NCI-H1105 (cell line): ENCODE measurements at places on chromosomes 16 and 17.

GRCh38 chr17:27518545-27519521, 62.6 kb downstream of the KSR1 start:
- no peak for DNase-seq

DNA sequence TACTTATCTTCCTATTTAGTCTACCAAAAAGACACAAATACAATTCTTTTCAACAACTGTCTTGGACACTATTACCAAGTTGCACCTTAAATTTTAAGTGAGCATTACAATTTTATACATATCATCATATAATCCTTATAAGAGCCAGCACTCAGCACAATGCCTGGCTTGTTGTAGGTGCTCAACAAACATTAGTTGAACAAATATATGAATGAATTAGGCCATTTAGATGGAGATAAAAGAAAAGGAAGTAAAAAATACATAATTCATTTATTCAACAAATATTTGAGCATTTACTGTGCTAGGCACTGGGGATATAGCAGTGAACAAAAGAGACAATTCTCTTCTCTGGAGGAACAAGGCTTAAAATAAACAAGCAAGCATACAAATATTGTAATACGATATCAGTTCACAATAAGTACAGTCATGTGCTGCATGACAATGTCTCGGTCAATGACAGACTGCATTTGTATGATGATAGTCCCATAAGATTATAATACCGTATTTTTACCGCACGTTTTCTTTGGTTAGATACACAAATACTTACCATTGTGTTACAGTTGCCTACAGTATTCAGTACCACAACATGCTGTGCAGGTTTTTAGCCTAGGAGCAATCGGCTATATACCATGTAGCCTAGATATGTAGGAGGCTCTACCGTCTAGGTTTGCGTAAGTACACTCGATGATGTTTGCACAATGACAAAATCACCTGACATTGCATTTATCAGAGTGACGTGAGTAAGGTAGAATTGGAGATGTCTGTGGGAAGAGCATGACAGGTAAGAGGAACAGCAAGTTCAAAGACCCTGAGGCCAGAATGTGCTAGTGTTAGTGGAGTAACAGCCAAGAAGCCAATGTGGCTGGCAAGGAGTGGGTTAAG, 86.4 kb upstream of the HS3ST2 start:
- no peak for DNase-seq

DNA sequence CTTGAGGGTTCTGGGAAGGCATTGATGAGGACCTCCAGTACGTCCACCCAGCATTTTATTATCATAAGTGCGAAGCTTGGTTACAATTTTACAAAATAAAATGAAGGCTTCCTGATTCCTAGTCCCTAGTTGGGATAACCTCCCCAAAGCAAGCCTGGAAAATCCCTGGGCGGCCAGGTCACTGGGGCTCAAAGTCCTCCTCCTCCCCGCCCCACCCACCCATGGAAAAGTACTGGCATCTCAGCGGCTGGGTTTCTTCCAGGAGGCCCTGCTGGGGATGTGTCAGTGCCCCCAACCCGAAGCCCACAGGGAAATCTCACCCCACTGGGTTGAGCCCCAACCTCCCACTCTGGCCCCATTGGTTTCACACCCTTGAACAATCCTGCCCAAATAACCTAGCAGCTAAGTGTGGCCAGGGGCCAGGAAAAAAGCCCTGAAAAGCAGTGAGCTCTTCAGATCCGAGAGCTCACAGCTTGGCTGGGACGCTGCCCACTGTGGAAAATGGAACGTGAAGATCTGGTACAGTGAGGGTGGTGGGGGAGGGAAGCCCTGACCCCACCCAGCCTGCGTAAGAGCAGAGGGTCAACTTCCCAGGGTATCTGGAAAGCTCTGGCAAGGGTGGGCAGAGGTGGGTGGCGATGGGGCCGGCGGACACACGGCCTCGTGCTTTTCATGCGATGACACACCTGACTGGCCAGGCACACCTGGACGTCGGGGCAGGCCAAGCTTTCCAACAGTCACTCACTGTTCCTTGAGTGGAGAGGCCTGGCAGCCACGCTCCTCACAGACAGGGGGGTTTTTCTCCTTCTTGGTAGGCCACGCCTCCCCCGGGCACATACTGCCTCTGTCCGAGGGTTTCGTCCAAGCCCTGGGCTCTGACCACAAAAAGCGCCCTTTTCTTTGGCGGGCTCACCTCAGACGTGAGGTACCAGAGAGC, 324.5 kb downstream of the SOX9 start:
- DNase-seq = no peak

DNA sequence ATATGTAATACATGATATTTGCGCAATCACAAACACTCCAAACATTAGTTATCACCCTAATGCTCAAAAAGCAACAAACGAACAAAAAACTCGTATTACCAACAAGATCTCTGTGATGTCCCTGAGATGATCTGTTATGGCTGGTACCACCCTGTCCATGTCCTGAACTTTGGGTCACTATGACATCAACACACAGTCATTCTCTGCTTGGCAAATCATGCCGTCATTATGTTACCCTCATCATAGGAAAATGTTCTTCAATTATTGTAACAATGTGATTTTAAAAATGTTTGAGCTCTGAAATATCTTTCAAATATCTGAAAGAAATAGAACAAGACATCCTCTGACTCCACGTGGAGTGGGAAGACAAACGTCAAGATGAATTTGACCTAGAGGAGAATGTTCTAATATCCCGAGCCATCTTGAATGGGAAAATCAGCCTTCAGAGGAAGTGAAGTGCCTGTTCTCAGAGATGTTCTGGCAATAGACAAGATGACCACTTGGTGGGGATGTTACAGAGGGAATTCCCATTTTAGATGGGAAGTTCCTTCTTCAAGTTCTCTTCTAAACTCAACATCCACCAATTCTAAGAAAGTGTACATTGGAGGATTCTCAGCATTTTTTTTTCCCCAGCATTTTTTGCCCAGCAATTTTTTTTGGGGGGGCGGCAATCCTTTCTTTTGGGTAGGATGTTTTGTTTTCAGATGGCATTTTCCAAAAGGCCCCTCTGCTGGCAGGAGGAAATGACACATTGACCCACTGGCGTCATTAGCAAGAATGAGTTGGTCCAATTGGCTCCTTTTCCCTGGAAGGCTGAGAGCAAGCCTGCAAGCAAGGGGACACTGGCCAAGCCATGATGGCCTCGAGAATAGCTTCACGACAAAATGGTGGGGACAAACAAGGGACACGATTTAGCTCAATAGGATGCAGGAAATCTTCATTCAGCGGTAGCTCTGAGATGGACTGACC, 3.7 kb upstream of the HSD17B2 start:
- DNase-seq = no peak

- no peak for DNase-seq
These were observed 29.5 kb upstream of the GSE1 start for GRCh38 chr16:85583491-85584181.

GRCh38 chr16:84656649-84657048, 8.3 kb downstream of the KLHL36 start:
- DNase-seq = no peak
